T-helper 17 cell (primary cell): ENCODE measurements at places on chromosomes 3 and 15.

GRCh38 chr15:100439514-100439913 lies 89.2 kb downstream of the CERS3 start:
- DNase-seq: no peak

DNA sequence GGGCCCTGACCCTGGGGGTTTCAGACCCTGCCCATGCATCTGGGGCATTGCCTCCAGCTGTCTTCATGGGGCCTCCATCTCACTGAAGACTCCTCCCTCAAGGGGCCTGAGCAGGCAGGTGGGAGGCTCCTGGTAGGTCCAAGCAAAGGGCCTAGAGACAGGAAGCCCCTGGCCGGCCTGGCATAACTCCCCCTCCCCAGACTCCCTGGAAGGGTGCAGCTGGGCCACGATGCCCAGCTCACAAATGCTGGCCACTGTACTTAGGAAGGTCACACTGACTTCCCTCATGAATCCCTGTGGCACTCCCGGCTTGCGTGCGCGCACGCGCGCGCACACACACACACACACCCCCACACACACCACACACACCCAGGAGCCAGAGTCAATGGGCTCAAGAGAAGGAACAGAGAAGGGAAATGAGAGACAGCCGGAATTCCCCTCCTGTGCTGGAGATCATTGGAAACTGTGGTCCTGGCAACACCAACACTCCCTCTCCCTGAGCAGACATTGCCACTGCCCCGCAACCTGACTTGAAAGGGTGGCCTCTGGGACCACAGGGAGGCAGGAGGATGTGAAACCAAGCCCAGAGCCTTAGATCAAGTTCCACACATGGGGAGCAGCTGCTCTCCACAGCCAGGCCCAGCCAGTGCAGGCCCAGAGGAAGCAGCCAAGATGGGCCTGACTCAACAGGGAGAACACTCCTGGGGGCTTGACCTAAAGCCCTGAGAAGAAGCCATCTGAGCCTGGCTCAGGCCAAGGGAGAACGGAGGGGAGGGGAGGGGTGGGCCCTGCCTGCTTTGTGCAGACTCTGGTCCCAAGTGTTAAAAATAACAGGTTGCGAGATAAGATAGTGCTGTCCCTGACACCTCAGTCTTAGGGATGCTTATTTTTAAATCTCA lies 69.7 kb downstream of the SCN5A start:
- no peak for DNase-seq

- no peak for DNase-seq
Measured at GRCh38 chr3:27630885-27631284, 91.2 kb downstream of the EOMES start.

- DNase-seq: no peak
Measured at GRCh38 chr3:146277953-146278631, 27.2 kb upstream of the PLSCR4 start.

DNA sequence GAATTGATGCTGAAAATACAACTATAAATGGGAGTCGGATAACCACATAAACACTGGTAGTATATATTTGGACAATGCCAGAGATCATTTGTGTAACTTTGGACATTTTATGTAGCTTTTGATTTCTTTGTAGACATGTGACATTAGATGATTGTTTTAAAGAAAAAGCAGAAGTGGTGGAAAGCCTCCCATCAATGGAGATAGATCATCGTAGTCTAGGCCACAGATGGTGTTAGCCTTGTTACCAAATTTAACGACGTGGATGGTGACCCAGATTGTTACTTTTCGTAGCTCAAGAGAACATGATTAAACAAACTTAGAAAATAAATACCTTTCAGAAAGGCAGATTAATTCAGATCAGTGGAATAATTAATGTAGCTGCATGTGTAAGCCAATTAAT lies 8.8 kb downstream of the CACNA1D start:
- no peak for DNase-seq

DNA sequence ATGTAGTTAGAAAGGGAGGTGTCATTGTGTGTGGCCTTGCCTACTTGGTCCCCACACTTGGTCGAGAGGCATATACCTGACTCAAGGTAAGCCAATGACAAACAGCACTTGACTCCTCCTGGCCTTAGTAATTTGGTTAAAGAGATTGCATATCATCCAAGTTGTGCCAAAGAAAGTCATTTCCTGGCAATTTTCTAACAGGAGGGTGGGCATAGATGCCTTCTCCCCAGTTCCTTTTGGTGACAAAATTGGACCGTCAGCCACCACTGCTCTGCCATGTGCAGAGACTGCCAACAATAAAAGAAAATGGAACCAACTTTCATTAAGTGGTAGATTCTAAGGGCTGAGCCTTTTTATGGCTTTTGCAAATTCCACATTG lies 7.9 kb upstream of the LEKR1 start:
- DNase-seq: no peak

DNA sequence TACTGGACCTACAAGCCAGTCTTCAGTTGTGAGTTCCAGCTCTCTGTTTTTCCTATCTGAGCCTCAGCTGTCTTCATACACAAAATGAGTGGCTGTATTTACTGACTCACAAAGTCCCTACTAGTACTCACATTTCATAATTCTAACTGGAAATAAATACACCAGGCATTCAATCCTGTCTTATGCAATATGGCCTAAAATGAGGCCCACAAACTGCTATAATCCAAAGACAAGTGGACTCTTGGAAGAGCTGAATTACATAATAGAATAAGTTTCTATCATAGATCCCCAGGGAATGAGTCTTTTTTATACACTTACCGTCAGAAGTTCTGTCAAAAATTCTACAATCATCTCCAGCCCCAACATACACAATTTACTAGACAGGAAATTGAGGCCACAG lies 211.9 kb downstream of the LRRN1 start:
- no peak for DNase-seq

GRCh38 chr3:66317750-66318376 lies 97.1 kb downstream of the SLC25A26 start:
- no peak for DNase-seq

DNA sequence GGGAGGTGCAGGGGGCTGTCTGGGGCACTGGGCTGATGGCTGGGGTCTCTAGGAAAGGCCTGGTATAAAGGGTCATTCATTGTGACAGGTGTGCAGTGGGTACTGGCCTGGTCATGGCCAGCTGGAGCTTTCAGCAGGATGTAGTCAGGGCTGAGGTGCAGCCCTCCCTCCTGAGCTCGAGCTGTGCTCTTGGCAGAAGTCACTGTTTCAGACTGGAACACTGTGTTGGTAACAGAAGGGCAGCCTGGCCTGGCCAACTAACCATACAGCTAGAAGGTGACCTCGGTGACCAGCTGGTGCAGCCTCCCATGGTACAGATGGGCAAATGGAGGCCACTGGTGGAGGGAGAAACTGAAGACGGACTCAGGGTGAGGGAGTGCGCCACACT lies 34.4 kb upstream of the LCTL start:
- no peak for DNase-seq

DNA sequence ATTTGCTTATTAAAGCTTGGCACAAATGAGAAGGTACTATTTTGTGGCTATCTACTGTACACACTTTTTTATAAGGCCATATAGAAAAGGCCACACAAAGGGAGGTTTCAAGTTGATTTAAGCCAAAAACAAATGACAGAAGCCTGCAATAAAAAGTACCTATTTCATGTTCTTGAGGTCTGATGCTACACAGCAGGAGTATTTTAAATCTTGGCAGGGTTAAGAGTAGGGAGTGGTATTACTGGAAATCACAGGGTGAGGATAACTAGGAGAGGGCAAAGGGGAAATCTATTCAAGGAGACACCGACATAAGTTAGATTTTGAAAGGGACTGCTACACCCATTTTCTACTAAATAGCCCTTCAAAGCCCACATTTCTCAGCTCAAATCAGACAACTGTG lies 146.2 kb downstream of the GREM1 start:
- DNase-seq: no peak

DNA sequence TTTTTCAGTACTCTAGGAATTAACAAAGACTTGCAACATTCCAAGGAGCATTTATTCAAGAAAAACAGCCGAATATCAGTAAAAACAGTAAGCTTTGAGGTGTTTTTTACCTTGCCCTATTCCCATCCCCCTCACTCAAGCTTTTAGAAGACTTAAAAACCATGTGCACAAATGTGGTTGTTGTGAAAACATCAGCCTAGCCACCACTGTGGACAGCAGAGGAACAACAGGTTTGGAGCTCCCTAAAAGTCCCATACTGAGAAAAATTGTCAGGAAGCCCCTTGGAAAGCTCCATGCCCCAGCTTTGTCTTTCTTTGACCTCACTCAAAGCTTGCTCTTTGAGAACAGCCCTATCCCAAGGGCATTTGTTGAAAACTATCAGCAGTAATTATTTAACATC lies 34.7 kb upstream of the RSL24D1 start:
- no peak for DNase-seq

DNA sequence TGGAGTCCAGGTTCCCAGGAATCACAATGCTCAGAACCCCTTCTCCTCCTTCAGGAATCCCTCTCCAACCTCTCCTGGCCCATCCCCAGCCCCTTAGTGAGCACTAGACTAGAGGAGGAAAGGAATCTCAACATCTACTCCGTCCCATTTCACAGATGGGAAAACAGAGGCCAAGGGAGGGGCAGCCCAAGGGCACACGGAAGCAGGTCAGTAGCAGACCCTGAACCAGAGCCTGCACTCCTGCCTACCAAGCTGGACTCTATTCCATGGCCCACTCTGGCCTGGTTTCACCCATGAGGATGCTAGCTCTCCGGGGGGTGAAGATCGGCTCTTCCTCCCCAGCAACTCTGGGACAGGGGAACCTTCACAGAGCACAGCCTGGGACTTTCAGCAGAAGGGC lies 14.3 kb downstream of the SEMA7A start:
- no peak for DNase-seq

GRCh38 chr3:197545101-197545500 lies 10.7 kb downstream of the BDH1 start:
- no peak for DNase-seq

DNA sequence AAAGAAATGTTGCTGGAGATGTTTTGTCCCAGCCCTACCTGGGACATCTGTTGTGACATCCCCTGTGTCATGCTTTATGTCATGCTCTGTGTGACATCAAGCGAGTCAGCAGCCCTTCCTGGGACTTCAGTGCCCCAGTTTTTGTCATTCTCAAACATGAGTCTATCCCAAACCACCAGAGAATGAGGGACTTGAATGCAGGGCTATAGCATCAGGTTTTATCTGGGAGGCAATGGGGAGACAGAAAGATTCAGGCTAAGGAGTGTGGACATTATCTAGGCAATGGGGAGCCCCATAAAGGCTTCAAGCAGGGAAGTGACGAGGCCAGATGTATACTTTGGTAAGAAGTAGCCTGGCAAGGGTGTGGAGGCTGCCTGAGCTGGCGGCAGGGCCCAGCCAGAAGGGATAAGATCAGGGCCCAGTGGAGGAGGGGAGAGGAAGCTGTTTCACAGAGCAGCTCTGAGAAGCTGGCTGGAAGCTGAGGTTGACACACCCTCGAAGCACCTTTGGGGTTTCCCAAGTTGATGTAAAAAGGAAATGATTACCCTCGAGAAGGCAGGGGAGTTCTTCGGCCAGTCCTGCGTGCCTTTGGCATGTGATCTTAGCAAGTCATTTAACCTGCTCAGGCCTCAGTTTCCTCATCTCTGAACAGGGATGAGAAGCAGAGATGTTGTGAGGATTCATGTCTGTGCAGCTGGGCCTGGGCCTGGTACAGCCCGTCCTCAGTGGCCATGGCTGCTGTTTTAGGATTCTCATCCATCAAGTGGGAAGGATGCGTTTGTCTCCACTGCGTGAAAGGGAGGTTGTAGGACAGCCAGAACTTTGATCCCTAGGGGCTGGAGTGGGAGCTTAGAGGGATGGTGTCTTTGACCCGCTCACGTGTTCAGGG lies 34.3 kb downstream of the IRAK2 start:
- peak; percentile 54 for DNase-seq

GRCh38 chr3:8282541-8283165 lies 219.0 kb upstream of the LMCD1 start:
- DNase-seq: no peak

DNA sequence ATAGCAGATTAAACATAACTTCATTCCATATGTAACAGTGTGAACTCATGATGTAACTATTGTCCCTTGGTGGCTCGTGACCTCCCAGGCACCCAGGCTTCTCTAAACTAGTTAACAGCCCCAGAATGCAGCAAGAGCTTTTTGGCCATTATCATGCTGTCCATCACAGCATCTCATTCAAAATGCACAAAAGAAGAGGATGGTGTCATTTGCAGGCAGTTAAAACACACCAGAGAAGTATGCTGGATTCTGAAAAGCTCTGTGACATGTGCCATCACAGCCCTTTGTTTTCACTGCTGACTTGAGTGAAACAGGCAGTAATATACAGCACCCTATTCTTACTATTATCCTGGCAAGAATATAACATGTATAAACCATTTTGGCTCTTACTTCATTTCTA lies 117.6 kb upstream of the CHMP2B start:
- no peak for DNase-seq

DNA sequence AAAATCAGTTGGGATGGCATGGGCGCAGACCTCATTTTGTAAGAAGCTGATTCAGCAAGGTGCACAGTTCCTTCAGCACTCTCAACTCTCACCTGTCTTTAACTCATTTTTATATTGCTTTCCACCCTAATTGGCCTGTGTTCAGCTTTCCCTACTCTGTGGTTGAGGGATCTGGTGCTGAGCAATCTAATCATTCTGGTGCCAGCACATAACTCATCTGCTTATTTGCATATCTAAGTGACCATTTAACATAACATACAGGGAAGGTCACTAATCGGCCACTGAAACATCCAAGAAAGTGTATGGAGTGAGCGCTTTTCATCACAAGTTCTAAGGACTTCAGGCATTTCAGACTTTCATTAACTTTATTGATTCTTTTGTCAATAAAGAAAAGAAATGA lies 303.4 kb upstream of the ROPN1 start:
- no peak for DNase-seq

GRCh38 chr3:160184655-160185054 lies 40.6 kb upstream of the C3orf80 start:
- DNase-seq: no peak

GRCh38 chr3:98920166-98920565 lies 18.7 kb upstream of the DCBLD2 start:
- DNase-seq: no peak

DNA sequence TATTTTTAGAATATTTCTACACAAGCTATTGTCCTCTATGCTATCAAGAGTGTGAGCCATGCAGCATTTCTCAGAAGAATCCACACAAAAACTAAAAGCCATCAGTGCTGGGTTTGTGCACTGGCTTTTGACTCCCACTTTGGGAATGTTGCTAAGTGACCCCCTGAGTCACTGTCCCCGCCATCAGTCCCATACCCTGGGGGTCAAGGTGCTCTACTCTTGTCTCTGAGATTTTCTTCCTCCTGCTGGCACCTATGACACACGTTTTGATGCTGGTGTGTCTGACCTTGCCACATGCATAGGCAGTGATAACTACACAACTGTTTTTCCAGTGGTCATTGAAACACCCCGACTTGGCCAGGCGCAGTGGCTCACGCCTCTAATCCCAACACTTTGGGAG lies 19.8 kb downstream of the CMTM7 start:
- DNase-seq: no peak

DNA sequence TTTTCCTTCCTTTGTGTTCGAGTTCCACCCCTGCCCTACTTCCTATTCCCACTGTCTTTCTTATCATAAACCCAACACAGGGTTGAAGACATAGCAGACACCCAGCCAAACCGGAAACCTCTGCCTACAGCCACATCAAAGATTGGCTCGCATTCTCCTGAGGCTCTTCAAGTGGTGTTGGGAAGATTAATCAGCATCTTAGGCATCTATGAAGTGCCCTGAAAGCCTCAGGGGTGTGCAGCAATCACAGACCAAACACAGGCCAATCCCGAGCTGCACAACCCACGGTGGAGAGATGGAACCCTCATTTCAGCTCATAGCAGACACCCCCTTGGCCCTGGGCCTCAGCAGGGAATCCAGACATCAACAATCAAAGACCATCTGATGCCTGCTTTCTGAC lies 255.9 kb downstream of the XXYLT1 start:
- no peak for DNase-seq

- DNase-seq: peak; percentile 96
Measured at GRCh38 chr3:47475570-47476329, at the start of gene SCAP. TSS of gene SCAP (minus strand) at chr3:47475941. CDS start at chr3:47442993, 32,948 bp downstream.
